ENCODE measurements at places on chromosomes 6 and 20. TPM values are rescaled to one million over a fixed set of nuclear protein-coding genes. Genes with fewer than 3 reads are reported as not detected.

Gene MRPS26
- total RNA-seq, result 42.8 TPM

Gene ERVFRD-1
- total RNA-seq, result not detected

Gene OR2J3
- total RNA-seq, result not detected

Gene SLC16A10
- total RNA-seq, result not detected

Gene PLN
- total RNA-seq, result 6.5 TPM

Gene LGSN
- not detected for total RNA-seq

Gene DEFB124
- total RNA-seq, result not detected

Gene SLPI
- total RNA-seq, result not detected

Gene DHX16
- total RNA-seq, result 46.2 TPM

Gene TSPO2
- not detected for total RNA-seq

Gene ACTL10
- total RNA-seq, result 2.8 TPM

Gene IMPG1
- total RNA-seq, result not detected

Gene APCDD1L
- total RNA-seq, result 26.5 TPM

Gene ANGPT4
- not detected for total RNA-seq

Gene MOG
- not detected for total RNA-seq

Gene ZSCAN23
- 0.94 TPM for total RNA-seq

Gene SLC17A2
- not detected for total RNA-seq

Gene METTL24
- 0.59 TPM for total RNA-seq

Gene PDE10A
- total RNA-seq, result 1.9 TPM

Gene CBLN4
- total RNA-seq, result not detected

Gene FERMT1
- total RNA-seq, result 1.3 TPM

Gene KIF6
- total RNA-seq, result 1.3 TPM

Gene DNAH8
- not detected for total RNA-seq

Gene SPTLC3
- total RNA-seq, result 0.98 TPM

Gene B4GALT5
- 20.4 TPM for total RNA-seq

Gene THEMIS
- total RNA-seq, result not detected

Gene TRAPPC3L
- not detected for total RNA-seq

Gene FAM184A
- 0.08 TPM for total RNA-seq

Gene STX11
- total RNA-seq, result 1.7 TPM

Gene TCFL5
- 12.5 TPM for total RNA-seq

Gene RCAN2
- total RNA-seq, result 1.2 TPM

Gene SEL1L2
- total RNA-seq, result 0.23 TPM

Gene CAGE1
- total RNA-seq, result 0.08 TPM

Gene ATP6V1G2
- total RNA-seq, result 2.6 TPM

Gene SNAP25
- total RNA-seq, result not detected

Gene SEMG1
- not detected for total RNA-seq

Gene POU3F2
- not detected for total RNA-seq

Gene PLAGL2
- total RNA-seq, result 0.59 TPM

Gene PIGU
- total RNA-seq, result 5.6 TPM
